ENCODE measurements at places on chromosomes 6 and 20.

- no peak for DNase-seq
Observed at GRCh38 chr20:48722002-48722731, 105.6 kb downstream of the PREX1 start.

DNA sequence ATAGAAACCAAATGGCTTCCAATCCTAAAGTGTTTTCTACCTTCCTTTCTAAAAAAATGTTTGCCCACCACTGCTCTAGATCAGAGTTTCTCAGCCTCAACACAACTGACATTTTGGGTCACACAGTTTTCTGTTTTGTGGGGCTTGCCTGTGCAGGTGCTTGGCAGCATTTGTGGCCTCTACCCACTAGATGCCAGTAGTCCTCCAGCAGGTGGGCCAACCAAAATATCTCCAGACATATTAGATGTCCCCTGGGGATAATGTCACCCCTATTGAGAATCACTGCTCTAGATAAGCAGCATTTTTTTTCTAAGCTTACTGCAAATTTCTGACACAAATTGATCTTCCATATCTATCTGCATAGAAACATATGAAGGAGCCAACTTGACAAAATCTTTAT, 26.3 kb upstream of the EPM2A start:
- no peak for DNase-seq

- DNase-seq = no peak
Observed at GRCh38 chr6:42966571-42966970, 6.0 kb downstream of the GNMT start.

- no peak for DNase-seq
Observed at GRCh38 chr6:14880052-14880451, 365.8 kb upstream of the JARID2 start.

DNA sequence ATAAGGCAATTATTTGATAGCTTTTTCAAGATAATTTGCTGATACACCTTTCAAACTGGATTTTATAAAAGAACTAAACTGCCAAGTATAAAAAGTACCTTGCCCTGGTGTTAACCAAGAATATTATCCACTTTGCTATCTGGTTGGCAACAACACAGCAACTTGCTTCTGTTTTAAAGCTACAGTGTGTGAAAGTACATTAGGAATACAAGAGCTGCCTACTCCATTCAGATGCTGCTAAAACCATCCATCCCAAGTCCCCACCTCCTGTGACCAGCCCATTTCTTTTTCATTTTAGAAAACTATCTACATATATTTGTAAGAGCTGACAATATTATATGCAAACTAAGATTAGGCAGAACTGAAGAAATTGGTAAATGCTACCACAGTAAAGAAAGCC, 12.8 kb downstream of the CLDN20 start:
- no peak for DNase-seq

DNA sequence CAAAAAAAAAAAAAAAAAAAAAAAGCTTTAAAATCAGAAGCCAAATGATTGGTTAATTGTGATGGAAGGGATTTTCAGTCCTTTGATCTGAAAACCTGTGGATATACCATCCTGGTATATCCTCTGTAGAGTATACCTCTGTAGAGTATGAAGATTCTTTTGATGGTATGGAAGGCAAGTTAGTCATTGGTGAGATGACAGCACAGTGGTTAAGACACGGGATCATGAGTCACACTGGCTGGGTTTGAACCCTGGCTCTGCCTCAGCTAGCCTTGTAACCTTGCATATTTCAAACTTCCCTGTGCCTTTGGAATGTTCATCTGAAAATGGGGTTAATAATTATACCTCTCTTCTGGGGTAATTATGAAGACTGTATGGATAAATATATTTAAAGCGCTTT, 179.3 kb downstream of the CARMIL1 start:
- no peak for DNase-seq

DNA sequence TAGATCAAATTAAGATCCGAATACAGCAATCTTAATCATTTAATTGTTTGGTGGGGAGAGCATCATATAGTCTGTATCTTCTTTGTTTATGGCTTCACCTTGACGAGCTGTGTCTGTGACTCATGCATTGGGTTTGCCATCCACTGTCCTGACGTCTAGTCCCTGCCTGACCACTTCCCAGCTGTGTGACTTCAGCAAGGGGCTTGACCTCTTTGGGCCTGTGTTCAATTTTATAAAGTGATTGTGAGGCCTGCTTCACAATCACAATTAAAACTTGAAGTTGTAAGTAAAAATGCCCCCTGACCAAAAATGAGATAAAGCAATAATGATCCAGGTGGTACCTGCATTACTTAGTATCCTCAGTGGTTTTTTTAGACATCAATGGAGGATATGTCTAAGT, 209.2 kb downstream of the ZNF217 start:
- no peak for DNase-seq

DNA sequence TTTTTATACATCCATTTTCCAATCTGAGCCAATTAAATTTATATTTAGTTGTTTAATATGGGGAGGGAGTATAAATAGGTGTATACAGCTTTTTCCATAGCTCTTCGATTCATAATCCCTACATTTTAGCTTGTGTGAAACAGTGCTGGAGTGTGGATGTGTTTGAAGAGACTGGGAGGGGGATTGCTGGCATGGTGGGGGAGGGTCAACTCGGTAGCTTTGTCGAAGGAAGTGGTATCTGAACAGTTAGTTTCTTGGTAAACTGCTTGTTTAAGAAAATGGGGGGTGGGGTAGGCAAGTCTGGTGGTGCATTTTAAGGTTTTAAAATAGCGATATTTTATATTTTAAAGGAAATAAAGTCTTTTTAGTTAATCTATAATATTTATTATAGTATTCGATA, 1.4 kb upstream of the LIN28B start:
- no peak for DNase-seq

DNA sequence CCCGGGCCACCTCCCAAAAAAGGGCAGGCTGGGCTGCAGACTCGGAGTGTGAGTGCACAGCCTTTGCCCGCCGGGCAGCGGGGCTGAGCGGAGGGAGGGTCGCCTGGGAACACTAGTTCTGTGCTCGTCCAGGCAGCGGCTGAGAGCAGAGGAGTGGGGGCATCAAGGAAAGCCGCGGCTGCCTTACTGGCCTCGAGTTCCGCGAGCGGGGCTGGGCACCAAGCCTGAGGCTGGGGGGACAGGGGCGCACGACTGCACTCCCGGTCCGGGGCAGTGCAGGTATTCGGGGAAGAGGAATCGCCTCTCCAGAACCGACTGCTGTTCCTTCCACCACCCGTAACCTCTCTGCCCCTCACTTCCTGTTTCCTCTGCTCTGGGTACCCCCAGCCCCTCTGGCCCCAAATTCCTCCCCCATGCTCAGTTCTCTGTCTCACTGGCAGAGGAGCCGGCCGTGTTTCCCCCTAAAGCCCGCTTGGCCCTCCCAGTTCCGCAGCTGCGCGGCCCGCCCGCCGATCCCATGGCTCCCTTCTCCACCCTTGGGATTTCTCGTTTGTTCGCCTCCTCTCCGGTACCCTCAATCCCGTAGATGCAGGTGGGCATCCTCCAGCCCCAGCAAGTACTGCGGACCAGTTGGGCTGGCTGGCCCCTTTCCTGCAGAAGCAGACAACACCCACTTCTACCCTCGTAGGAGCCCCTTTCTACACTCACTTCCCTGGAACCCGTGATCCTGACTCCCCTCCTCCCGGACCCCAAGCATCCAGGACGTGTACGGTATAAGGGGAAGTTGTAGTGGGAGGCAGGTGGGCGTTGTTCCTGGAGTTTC, 5.1 kb downstream of the RING1 start:
- no peak for DNase-seq

- no peak for DNase-seq
Observed at GRCh38 chr20:53037621-53038020, 65.5 kb downstream of the TSHZ2 start.

All from NCI-H1436 treated with DMSO at 0.1 percent for 48 hours (cell line).